ENCODE measurements at places on chromosomes 6 and 20.

- no peak for DNase-seq
These were observed 50.5 kb upstream of the SCAF8 start for GRCh38 chr6:154682633-154683125.

DNA sequence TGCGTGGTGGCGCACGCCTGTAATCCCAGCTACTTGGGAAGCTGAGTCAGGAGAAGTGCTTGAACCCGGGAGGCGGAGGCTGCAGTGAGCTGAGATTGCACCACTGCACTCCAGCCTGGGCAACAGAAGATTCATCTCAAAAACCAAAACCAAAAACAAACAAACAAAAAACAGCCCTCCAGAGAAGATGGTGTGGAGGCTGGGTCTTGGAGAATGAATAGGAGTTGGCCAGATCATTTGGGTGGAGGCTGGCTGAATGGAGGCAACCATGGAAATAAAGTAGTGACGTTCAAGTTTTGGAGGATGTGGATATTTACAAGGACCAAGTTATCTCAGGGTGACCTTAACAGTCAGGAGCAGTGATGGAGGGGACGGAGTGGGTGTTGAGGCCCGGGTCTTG is 24.7 kb downstream of the HIVEP1 start:
- no peak for DNase-seq

DNA sequence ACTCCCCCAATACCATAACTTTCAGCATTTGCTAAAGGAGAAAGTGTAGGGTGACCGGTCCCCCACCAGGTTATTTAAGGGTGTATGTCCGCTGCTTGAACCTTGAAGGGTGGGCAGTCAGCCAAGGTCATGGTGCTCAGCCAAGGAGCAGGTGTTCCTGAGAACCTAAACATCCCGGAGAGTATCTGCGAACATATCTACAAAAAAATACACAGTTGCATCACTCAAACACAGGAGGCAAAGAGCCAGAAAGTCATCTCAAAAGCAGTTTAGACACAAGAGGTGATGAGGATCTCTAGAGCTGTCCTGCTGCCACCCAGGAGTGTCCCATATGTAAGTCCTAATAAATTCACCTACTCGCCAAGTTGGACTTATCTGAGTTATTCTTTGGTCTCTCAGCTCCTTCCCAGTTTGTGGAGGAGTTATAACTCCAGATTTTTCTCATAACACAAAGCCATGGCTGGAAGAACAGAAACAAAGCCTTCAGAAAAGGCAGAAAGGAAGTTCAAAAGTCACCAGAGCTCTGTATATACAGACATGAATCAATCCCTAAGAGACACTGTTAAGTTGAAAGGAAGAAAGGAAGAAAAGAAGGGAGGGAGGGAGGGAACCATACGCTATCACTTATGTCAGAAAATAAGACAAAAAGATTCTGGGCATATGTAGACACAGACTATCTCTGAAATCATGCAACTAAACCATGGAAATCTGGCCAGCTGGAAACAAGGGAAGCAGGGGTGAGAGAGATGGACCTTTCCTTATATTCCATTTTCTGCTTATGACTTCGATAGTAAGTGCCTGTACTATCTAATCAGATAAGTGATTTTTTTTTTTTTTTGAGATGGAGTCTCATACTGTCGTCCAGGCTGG is 11.3 kb downstream of the MBOAT1 start:
- DNase-seq, result no peak

GRCh38 chr6:158567152-158567551 is 7.3 kb downstream of the TMEM181 start:
- no peak for DNase-seq

- DNase-seq, result no peak
These were observed 24.0 kb downstream of the RRBP1 start for GRCh38 chr20:17657898-17658647.

DNA sequence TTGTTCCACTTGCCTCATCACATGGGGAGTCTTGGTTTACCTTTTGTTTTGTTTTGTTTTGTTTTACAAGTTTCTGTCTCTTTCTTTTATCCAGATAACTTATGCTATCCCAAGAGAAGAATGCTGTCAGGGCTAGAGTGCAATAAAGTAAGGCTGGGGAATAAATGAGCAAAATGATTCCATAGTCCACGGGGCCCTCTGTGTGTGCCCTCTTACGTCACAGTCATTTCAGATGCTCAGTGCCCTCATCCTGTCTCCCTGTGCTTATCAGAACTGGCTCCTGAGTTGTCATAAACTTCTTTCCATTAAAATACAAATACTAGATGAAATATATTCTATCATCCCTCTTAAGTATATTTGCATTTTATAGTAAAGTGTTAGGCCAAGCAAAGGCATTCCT is 30.8 kb upstream of the ENPP1 start:
- DNase-seq, result no peak

- no peak for DNase-seq
These were observed 59.3 kb downstream of the EPB41L2 start for GRCh38 chr6:131003488-131004386.

- DNase-seq, result no peak
These were observed 1.2 kb upstream of the TFB1M start for GRCh38 chr6:155315516-155315871.

GRCh38 chr20:57465486-57465885 is 59.5 kb downstream of the CTCFL start:
- DNase-seq, result no peak

DNA sequence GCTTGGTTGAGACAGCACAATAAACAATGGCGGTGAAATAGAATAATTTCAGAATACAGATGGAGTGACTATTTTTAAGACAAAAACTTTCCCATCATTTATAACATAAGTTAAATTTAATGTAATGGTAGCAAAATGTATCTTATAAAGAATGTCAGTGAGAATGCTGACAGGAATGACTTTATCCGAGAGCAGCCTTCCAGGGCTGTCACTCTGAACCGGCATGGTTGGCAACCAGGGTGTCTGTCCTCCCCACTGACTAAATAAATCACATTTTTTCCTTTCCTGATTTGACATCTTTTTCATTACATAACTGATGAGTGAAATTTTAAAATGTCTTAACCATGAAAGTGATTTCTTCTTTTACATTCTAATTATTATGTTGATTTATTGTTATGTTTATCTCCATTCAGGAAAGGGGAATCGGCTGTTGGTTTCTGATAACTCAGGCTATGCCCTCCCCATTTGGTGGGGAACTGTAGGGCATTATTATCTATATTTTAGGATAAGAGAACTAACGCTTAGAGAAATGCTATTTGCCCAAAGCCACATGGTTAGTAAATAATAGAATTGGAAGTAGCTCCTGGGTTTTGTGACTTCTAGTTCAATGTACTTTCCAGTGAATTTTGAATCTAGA is 109.2 kb upstream of the OGFRL1 start:
- DNase-seq, result no peak

- no peak for DNase-seq
These were observed 46.7 kb downstream of the SERAC1 start for GRCh38 chr6:158121335-158121734.

GRCh38 chr20:63023936-63024571 is 17.3 kb upstream of the BHLHE23 start:
- DNase-seq, result no peak

DNA sequence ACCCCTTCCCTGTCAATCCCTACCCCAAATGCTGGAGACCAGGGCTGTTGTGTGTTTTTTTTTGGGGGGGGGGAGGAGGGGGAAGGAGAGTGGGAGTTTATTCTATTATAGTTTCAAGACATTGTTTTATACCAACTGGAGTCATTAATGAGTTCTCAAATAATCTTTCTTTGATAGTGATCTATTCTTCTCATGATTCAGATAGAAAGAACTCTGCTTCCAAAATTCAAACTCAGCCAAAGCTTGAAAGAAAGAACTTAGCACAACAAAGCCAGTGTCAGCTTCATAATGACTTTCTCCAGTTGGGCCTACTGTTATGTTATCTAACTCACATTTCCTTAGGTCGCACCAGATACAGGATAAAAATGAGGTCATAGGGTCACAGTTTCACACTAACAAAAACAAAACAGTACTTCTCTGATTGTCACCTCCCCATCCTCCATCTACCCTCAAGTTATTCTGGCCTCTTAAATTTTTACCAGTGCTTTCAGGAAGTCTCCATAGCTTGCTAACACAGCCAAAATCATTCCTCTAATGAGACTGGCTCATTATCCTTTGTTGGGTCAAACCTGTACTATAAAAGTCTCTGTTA is 19.0 kb upstream of the MAP3K7 start:
- DNase-seq, result no peak

DNA sequence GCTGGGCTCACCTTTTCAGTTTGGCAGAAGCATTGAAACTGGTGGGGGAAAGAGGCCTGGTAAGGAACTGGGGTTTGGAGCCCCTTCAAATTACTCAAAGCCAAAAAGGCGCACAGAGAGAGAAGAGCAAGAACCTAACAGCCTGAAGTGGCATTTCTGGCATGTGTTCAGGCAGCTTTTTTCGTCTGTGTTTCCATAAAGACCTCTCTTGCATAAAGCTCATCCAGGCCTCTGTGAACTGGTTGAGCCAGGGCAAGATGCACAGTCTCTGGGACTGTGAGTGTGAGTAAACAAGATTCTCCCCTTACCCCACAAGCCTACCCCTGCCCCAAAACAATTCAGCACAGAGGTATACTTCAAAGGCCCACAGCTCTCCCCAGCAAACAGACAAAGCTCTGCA is 167.8 kb downstream of the QRSL1 start:
- no peak for DNase-seq

GRCh38 chr20:31543966-31544598 is 29.8 kb downstream of the HM13 start:
- no peak for DNase-seq

DNA sequence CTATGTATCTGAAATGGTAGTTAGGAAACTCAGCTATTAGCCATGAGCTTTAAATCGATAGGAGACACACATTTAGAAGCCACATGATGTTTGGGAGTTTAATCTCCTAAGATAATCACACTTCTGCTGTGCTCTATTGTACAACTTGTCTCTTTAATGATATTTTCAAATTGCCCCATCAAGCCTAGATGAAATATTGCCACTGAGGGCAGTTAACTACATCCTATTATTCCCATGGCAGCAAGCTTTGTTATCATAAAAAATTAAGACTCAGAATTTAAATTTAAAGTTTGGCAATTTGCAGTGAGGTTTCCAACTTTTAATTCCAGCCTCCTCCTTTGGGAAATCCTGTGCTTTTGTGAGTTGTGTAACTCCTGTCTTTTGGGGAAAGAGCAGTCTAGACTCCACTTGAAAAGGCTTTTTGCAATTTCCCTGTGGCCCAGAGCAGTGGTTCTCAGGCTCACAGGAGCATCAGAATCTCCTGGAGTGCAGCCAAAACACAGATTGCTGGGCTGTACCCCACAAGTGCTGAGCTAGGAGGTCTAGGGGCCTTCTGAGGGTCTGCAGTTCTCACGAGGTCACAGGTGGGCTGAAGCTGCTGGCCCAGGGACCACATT is 792.4 kb downstream of the QKI start:
- no peak for DNase-seq

DNA sequence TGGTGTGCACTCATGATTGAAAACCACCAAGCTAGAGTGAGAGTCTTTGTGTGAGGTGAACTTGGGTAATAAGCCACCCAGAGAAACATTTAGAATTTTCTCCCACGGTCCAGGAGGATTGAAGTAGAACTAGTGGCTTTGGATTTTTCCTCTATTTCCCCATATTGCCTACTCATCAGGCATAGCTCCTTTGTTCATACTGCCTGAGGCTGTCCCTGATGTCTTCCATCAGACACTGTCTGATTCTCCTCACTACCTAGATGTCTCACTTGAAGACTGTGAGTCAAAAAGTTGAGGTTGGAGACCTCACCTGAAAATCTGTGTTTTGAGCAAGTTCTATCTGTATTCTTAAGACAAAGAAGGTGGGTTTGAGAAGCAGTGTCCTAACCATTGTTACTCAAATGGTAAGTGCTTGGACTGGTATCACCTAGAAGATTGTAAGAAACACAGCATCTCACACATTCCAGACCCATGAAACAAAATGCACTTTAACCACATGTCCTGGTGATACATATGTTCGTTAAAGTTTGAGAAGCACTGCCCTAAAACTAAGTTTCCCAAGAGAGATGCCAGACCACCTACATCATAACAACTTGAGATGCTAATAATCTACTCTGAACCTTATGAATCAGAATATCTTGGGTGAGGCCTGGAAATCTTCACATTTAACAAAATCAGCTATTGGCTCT is 523.4 kb upstream of the BTBD3 start:
- DNase-seq, result no peak

DNA sequence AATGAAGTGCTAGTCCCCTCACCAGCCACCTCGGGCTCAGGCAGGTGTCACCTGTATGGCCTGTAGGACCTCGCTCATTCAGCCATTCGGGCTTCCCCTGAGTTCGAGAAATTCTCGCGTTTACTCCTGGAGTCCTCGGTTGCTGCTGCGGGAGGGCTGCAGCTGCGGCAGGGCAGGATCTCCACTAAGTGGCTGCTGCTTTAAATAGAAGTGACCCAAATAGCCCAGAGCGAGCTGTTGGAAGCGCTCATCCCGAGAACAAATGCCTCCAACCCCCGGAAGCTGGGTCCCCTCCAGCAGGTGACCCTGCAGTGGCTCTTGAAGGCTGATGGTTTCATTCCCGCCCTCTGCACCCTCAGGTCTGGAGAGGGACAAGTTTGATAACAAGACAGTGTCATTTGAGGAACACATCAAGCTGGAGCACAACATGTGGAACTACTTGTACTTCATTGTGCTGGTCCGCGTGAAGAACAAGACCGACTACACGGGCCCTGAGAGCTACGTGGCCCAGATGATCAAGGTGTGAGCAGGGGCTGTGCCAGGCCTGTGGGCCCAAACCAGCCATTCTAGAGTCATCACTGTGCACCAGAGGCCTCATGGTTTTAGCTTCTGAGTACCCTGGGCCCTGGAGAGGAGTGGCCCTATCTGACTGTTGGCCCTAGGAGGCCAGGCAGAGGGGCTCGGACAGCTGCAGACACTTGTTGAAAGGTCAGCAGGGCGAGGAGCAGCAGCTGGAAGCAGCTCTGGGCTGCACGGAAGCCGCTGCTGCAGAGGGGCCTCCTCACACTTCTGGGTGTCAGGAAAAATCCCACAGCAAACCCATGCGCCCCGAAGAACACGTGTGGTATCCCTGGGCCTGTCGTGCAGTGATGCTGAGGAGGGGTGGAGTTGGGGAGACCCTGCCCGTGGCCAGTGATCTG is 18.1 kb downstream of the UQCC2 start:
- no peak for DNase-seq

GRCh38 chr6:170438402-170438753 is 114.7 kb downstream of the PSMB1 start:
- DNase-seq, result peak; percentile 87

- DNase-seq, result peak; percentile 89
These were observed 2.3 kb upstream of the HLA-DMA start for GRCh38 chr6:32954986-32955802.

DNA sequence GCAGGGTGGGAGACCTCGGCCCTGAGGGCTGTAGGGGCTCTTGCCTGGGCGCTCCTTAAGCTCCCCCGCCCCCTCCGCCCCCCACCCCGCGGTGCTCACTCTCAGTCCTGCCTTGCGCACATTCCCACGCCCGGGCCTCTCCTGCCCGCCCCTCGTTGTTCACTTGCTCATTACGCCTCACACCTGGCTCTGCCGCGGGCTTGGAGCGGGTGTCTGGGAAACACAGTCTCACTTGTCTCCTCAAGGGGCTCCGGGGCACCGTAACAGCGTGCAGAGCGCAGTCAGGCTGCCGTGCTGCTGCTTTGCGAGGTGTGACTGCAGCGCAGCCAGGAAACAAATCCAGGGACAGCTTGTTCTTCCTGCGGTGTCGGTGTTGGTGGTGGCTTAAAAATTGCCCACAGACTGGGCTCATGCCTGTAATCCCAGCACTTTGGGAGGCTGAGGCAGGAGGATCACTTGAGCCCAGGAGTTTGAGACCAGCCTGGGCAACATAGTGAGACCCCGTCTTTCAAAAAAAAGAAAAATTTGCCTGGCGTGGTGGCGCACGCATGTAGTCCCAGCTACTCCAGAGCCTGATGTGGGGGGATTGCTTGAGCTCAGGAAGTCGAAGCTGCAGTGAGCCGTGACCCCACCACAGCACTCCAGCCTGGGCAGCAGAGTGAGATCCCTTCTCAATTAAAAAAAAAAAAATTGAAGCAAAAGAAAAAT is 4.6 kb downstream of the NPBWR2 start:
- DNase-seq, result peak; percentile 84

All from endodermal cell (in vitro differentiated cells).